ENCODE measurements at places on chromosomes 6 and 20.

DNA sequence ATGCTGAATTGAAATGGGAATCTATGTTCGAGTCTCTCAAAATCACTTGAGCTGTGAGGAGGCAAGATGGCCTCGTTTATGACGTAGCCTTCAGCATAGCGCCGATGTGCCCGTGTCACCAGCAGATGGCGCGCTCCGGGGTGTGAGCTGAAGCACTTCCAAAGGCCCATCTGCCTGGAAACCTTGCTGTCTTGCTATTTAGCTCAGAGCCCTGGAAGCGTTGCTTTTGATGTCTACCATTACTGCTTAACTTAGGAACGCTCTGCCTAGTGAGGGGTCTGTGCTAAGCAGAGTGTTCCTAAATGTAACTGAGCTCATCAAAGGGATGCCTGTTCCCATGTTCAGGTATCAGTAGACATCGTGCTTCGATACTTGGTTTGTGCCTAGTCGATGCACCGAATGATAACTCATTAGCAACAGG, 67.7 kb downstream of the SYCP2L start:
- DNase-seq = peak; percentile 77

DNA sequence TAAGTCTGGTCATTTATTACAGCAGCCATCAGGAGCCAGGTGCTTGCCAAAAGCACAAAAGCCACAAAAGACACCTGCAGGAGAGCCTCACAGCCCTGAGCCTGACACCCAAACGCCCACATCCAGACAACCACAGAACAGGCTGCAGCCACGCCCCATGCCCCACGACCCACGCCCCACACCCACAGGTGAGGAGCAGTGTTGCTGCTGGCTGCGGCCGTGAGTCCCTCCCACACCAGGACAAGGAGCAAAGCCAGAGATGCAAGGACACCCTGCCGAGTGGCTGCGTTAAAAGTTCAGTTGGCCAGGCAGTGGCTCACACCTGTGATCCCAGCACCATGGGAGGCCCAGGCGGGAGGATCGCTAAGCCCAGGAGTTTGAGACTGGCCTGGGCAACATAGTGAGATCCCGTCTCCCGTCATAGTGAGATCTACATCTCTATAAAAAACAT, 43.0 kb downstream of the SLC2A4RG start:
- DNase-seq = no peak

GRCh38 chr6:116375262-116375661, 4.5 kb downstream of the DSE start:
- DNase-seq = no peak

- DNase-seq = peak; percentile 19
These were observed 129.8 kb downstream of the TMEM242 start for GRCh38 chr6:157193443-157193996.

DNA sequence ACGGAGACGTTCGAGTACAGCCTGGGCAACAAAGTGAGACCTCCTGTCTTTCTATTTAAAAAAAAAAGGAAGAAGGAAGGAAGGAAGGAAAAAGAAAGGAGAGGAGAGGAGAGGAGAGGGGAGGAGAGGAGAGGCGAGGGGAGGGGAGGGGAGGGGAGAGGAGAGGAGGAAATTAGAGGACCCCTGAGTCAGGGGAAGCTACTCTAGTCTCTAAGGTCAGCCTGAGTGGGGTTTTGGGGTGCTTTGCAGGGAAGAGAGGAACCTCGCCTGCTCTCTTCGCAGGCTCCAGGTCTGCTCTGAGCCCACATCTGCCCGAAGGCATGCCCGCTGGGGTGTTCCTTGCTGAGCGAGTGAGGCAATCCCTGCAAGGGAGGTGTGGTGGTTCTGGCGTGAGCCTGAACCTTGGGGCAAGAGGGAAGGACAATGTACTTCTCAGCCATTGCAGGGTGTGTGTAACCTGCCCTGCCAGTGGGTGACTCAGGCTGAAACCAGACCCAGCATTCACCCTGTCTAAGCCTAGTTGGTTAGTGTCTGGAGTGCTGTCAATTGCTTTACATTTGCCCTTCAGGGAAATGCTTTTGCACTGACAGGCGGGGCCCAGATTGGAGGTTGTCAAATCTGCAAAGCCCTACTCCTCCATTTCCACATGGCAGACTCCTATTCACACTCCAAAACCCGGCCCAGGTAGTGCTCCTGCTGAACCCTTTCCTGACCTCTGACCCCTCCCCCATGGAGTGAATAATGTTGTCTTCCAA, 15.3 kb upstream of the MMP9 start:
- DNase-seq = no peak
